ENCODE measurements at places on chromosomes 5 and 9.

GRCh38 chr5:56817263-56818014 is 2.1 kb downstream of the MAP3K1 start:
- no peak for DNase-seq

GRCh38 chr5:172162323-172162986 is 25.6 kb downstream of the STK10 start:
- DNase-seq, result no peak

DNA sequence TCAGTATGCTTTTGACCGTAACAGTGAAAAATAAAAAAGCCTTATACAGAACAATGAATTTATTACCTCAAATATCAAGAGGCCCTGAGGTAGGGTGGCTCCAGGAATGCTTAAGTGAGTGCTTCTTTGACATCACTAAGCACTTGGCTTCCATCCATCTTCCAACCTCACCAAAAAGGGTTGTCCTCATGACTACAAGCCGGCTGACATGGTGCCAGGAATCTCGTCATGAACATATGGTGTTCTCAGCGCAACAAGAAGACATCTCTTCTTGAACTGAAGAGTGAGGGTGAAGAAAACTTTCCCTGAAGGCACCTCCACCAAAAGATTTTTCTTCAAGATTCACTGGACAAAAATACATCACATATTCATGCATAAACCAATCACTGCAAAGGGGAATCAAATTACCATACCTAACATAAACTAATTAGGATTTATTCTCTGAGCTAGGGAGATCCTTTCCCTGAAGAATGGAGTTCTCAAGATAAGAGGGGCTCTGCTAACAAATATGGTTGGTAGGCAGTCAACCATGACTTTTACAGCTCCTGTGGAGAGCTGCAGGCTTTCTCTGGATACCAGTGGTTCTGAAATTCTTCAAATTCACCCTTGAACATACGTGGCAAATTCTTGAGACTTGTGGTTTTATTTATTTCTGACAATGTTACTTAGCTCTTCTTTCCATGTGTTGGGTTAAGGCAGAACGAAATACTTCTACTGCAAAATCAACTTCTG is 49.5 kb downstream of the AGXT2 start:
- no peak for DNase-seq

DNA sequence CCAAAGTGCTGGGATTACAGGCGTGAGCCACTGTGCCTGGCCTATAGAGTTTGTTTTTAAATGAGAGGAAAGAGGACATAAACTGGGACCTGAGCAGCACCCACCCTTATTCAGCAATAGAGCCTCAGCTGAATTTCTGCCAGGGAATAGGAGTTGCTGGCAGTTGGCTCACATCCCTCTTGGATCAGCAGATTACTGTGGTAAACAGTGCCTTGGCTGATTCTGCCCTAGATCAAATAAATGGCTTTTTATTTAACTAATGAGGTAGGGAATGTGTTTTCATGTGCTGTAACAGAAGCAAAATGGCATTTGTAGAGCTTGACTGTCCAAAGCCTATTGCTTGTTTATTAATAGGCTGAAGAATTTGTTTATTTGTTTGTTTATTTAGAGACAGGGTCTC is 2.1 kb downstream of the ARHGEF37 start:
- DNase-seq, result no peak

- DNase-seq, result no peak
Measured at GRCh38 chr5:178542455-178542854, 47.7 kb downstream of the COL23A1 start.

- DNase-seq, result no peak
Measured at GRCh38 chr5:89396278-89396954, 513.4 kb upstream of the MEF2C start.

DNA sequence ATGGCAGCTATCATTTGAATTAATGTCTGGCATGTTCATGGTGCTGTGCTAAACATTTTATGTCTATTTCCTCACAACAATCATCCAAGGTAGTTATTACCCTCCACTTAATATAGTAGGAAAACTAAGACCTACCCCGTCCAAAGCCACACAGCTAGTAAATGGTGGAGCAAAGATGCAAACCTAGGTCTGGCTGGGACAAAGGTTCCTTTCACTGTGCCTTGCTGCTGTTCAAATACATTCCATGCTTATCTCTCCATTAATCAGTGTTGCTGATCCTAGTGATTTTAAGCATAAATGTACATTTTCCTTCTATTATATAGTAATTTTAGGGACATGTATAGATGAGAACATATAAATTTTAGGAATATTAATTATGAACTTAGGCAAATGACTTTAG is 38.7 kb downstream of the CCDC125 start:
- DNase-seq, result no peak

Data from effector memory CD4-positive, alpha-beta T cell (primary cell).